Stimulated activated CD4-positive, alpha-beta T cell treated with anti-CD3 and anti-CD28 coated beads, TNF-alpha, amount 100 ng/mL, for 1 hour (primary cell): ENCODE measurements at places on chromosomes 7 and 10.

- no peak for DNase-seq
Observed at GRCh38 chr7:117485118-117485620, 5.3 kb downstream of the CFTR start.

GRCh38 chr10:29636178-29636577 lies 1.4 kb upstream of the SVIL start:
- no peak for DNase-seq

DNA sequence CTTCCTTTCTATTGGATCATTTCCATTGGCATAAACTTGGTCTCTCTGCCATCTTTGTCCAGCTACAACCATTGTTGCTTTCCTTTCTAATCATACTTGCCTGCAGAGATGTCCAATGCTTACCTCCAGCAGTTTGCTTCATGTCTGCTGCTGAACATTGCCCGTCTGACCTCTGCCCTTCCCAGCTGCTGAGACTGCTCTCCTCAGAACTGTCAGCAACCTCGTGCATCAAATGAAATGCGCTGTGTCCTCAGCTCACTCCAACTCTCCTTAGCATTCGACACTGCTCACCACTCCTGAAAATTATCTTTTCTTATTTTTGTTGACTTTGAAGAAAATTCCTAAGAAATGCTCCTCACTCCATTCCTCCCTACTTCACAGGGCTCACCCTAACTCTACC lies 5.0 kb downstream of the FAM170B start:
- no peak for DNase-seq

- no peak for DNase-seq
Observed at GRCh38 chr7:31284106-31284505, 56.4 kb downstream of the NEUROD6 start.

DNA sequence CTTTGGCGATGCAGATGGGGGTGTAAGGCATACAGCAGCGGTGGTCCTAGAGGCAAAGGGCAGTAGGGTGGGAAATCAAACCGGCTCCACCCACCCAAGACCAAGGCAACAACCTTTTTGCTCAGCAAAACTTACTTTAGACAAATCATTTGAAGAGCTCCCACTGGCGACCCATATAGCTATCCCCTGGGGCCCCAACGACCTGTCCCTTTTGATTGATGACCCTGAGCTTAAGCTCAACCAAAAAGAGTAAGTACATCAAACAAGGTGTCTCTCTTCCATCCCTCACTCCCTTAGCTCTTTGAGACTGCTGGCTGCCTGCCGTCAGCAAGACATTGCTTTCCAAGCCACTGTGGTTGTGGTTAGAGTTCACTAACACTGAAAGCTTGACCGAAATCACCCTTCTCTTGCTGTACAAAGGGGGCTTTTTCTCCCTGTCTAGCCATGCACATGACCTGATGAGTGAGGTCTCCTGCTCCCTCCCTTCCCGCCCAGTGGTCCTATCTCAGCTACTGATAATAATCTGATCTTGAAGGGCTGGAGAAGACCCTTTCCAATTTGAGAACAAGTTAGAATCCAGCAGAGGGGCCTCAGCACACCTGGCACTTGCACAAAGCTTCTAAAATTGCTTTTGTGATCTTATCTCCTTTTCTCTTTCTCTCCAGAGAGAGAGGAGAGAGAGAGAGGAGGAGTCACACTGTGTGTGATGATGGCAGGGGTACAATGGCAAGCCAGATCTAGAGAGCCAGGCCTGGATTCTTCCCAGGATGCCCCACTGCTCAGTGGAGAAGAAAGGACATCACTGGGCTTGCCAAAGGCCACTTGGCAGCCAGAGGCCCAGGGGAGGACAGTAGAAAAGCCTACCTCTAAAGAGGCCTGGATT lies 42.2 kb downstream of the XPNPEP1 start:
- DNase-seq, result no peak

- DNase-seq, result no peak
Observed at GRCh38 chr7:41428381-41428780, 274.5 kb downstream of the INHBA start.

GRCh38 chr10:42988517-42989395 lies 88.1 kb upstream of the RET start:
- no peak for DNase-seq

DNA sequence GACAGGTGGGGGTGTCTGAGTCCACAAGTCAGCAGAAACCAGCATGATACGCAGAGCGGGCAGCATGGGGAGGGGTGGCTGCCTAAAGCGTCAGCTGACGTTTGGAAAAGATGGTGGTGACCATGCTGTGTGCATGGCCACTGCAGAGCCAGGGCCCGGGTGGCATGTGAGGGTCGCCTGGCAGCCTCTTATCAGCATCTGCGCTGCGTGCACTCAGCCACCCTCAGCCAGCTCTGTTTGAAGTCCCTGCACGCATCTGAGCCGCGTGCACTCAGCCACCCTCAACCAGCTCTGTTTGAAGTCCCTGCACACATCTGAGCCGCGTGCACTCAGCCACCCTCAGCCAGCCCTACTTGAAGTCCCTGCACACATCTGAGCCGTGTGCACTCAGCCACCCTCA lies 61.5 kb downstream of the WDR37 start:
- no peak for DNase-seq

DNA sequence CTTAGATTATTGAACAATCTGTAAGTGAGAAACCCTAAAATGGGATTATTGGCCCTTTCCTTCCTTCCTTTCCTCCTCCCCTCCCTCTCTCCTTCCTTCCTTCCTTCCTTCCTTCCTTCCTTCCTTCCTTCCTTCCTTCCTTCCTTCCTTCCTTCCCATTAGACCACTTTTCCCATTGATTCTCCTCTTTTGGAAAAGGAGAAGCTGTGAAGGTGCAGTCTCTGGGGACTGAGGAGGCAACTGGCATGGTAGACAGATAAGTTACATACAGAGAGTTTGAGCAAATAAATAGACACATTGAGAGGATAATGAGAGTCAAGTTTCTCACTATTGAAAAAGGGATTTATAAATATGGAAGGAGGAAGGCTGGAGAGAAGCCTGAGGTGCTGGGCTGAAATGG lies 45.0 kb upstream of the CCDC7 start:
- DNase-seq, result no peak

GRCh38 chr10:124624895-124625294 lies 119.3 kb downstream of the FAM53B start:
- no peak for DNase-seq

DNA sequence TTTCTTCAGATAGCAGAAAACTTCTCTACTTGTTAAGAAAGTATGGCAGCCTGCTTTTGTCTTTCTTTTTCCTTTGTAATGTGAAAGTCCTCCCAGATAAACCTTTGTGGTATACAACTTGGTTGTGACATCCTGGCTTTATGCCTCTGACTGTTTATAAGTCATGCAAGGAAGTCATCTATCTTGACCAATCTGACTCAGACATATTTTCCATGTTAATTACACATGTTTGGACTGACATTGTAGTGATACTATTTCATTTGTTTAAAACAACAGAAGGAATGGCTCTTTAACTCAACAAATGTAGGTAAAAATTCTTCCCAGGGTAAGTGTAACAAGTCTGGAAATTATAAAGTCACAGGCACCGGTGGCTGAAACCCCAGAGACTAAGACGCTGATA lies 341.6 kb upstream of the MEOX2 start:
- DNase-seq, result no peak

DNA sequence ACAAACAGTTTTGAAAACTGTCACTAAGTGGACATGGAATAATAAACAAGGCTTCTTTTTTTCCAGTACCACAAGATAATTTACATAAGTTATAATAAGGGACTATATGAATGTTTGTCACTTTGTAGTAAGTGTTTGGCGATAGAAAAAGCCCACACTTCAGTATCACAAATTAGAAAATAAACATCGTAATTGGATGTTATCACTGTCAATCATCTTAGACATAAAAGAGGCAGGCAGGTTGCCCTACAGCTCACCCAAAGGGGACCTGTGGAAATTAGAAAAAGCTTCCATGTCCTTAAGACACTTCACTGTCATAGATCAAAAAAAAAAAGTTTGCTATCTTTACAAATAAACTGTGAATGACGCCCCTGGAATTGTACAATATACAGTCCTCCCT lies 3.6 kb upstream of the NOC3L start:
- no peak for DNase-seq

DNA sequence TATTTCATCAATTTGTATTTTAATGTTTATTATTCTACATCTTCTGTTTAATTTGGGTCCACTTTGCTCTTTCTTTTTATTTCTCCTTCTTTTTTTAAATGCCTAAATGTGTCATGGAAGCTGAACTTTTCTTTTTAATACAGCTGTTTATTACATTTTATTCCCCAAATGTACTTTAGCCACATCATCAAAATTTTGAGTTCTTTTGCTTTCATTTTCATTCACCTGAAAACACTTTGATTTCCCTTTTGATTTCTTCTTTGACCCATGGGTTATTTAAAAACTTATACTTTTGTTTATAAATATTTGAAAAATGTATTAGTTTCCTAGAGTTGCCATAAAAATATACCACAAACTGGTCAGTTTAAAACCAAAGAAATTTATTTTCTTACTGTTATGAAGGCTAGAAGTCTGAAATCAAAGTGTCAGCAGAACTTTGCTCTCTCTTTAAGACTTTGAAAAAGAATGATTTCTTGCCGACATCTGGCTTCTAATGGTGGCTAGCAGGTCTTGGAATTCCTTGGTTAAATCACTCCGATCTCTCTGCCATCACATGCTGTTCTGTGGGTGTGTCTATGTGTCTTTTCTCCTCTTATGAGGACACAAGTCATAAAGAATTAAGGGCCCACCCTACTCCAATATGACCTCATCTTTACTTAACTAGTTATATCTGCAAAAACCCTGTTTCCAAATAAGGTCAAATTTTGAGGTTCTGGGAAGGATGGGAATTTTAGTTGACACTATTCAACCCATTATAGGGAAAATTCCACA lies 225.5 kb downstream of the ANKRD7 start:
- DNase-seq, result no peak

DNA sequence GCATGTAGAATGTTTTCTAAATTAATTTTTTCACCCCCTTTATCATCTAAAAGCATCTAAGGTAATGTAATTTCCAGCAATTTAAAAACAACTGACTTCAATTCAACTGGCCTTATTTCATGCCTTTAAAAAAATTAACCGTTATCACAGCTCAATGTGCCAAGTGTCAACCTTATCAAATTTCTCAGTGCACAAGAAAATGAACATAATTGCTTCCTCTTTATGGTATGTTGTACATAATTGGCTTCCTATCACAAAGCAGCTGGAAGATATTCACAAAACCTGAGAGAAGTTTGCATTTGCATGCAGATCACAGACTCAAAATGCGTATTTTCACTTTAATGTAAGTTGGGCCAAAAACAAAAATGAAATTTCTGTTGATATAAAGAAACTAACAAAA lies 966.4 kb downstream of the GRM8 start:
- no peak for DNase-seq

DNA sequence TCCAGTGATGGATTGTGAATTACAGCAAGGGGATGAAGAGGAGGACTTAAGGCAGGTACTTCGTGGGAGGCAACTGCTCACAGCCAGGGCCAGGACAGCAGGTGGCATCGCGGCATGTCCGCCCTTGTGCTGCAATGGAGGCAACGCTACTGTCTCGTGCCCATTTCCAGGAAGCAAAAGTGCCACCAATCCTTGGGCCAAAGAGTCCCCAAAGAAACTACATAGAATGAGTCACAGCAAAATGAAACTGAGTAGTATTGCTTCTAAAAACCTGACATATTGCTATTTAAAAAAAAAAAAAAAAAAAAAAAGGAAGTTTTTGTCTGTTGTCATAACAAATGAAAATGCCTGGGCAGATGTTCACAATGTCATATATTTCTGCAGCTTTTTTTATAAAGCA lies 46.6 kb downstream of the RSU1 start:
- DNase-seq, result no peak

GRCh38 chr7:26376175-26376917 lies 84.7 kb downstream of the SNX10 start:
- DNase-seq, result peak; percentile 10

DNA sequence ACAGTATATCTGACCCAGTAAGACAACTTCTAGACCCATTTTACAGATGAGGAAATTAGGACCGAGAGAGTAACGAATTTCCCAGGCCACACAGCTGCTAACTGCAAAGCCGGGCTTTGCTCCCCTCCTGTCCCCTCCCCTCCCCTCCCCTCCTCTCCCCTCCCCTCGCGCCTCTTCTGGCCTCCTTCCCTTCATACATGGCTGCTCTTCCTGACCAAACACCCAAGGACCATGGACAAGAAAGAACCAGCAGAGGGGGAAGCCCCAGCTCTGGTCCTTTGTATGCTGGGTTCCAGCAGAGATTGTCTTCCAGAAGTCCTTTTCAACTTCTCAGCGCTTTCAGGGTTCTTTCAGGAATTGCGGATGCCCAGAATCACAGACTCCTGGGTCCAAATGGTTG lies 3.6 kb upstream of the TMEM72 start:
- DNase-seq, result no peak

DNA sequence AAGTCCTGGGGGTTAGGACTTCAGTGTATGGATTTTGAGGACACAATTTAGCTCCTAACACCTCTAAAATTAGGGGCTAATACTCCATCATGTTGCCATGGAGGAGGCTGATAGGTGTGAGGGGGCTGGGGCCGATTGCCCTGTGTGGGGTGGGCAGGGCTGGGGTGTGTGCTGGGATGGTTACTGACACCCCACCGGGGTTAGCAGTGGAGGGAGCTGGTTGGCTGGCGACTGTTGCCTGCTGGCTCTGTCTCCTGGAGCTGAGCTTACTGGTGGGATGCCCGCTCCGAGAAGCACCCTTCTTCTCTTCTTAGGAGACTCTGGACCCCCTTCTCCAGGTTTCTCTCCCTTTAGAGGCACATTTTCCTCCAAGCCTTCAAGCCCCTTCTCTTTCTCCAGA lies 22.2 kb upstream of the SH2D4B start:
- DNase-seq, result no peak

- no peak for DNase-seq
Observed at GRCh38 chr10:47456079-47456785, 27.7 kb downstream of the ANXA8 start.

GRCh38 chr7:128792471-128793180 lies 858 bp downstream of the CCDC136 start:
- no peak for DNase-seq

GRCh38 chr7:47513741-47514241 lies 68.1 kb downstream of the TNS3 start:
- DNase-seq, result no peak

DNA sequence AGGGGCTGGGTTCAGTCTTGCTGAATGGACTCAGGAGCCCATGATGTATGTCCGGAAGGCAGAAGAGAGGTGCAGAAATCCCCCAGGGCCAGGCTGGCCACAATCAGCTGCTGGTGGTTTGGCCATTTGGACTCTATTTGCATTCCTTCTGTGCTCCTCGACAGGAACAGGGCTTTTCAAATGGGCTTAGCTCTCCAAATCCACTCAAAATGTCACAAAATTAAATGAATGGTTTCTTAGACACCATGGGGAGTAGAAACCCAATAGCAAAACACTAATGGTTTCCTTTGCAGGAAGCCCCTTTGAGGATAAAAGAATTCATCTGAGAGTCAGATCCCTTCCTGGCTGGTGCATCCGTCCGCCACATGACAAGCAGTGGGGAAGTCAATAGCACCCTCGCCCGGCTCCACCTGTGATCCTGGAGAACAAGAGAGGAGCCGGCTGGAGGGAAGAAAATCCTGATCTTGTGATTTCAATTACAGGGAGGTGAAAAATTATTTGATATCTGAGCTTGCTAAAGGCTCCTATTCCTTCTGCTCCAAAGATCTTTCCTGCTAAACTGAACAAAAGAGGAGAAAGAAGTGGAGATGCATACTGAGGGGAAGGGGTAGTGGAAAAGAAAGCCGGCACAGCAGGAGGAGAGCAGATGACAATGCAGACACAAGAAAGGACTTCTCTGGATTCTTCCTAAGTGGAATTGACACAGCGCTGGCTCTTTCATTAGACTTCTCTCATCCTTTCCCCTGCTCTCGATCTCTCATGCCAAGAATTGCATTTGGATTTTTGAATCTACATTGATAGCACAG lies 190.7 kb downstream of the C7orf25 start:
- no peak for DNase-seq
